ENCODE measurements at places on chromosomes 2 and 18.

DNA sequence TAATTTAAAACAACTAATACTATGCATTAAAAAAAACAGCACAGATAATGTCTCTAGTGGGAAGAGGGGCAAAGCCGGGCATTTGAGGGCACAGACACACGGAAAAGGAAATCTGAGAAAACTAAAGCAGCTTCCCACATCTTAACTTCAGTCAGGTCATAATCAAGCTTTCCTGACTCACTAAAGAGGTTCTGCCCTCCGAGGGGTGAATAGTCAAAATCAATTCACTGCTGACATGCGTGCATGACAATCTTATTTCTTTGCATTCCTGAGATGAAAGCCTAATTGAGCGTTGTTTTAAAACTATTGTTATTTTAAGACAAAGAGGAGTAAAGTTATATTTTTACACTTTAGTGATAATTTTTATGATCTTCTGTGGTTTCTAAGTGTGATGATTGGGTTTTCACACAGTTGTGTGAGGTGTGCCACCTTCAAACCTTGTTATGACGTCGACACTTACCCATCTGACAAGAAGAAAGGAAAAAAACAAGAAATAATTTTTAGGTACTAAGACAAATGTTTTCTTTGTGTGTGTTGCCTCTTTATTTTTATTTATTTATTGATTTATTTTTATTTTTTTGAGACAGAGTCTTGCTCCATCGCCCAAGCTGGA, 90.9 kb downstream of the GATA6 start:
- peak; percentile 43 for DNase-seq

- DNase-seq: no peak
Measured at GRCh38 chr2:223989206-223989855, 32.1 kb downstream of the MRPL44 start.

DNA sequence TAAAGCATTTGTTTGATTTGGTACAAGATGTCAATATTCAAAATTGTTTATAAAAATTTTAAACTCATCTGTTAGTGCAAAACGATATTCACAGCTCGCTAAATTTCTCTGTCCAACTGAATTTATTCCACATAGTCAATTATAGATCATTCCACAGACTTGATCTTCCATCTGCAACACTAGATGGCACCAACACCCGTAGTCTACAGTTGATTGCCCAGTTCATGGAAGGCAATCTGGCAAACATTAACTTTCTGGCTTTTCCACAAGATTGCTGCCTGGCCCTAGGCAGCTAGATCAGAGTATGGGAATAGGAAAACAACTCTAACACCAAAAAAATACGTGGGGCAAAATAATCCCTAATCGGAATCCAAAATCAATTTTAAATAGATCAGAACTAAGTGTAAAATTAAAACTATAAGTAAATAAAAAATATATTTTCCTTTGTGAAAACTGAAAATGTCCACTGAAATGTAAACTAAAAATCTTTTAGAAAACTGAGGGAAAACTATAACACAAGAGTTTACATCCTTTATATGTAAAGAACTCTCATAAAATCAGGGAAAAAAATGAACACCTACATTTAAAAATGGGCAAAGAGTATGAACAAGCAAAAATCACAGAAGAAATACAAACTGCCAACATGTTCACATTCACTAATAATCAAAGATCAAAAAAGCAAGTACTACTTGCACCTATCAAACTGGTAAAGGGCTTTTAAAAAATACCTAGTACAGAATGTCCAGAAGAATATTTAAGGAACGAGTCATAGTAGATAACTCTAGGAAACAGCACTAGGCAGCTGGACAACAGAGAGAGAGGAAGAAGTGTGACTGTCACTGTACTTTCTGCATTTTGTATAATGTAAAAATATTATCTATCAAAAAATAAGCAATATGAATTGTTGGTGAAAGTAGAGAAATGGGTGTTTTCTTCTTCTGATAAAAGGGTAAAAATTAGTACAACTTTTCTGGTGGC, 35.0 kb downstream of the RTN4 start:
- peak; percentile 68 for DNase-seq

- no peak for DNase-seq
Measured at GRCh38 chr18:78242806-78243205, 736.8 kb upstream of the SALL3 start.

DNA sequence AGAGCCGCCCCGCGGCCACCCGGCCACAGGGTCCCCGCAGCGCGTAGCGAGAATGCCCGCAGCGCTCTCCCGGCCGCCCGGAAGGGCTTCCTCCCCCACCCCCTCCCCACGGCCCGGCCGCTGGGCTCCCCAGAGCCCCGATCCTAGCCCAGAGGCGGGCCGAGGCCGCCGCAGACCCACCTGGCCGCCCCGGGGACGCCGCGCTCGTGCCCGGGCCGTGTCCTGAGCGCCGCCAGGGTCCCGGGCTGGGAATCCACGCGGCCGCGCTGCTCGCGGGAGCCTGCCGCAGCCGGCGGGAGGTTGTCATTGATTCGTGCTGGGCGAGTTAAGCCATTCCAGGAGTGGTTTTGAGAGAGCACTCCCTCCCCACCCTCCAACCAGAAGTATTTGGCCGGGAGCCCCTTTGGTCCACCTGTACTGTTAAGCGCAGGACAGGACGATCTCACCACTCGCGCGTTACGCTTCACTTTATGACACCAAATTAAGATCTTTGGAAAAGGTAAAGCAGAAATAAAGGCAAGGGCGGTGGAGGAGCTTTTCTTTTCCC, 206.4 kb upstream of the SMAD2 start:
- DNase-seq: no peak

DNA sequence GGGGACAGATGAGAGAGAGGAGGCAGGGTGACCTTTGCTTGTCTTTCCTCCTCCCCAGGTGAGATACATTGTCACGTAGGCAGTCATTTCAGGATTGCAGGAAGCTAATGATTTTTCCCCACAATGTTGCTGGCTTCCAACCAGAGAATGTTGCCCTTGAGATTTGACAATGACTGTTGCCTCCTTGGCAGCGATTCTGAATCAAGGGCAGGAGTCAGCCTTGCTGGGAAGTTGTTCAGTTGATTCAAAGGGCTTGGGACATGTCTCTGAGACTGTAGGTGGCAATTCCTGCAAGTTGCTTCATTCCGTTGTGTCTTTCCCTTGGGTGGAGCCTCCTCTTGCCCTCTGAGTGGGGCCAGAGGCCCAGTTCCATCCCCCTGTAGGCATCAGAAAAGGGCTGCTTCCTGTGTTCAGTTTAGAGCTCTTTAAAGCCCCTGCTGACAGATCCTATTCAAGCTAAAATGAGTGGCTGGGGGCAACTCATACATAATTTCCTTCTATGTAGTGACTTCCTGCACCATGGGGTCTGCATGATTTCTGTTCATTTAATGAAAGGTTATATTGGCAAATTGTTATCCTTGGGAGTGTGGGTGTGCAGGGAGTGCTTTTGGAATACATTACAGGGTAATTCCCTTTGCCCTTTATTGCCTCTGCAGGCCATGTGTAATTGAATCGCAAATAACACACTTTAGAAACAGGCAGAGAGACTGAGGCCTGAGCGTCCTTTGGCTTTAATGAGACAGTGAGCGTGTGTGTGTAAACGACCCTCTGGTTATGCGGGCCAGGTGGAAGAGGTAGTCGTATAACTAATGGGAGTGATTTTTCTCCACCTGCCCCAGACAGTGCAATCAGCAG, 52.4 kb downstream of the GPR39 start:
- no peak for DNase-seq

GRCh38 chr18:63508596-63508995, 31.8 kb downstream of the SERPINB5 start:
- DNase-seq: no peak

DNA sequence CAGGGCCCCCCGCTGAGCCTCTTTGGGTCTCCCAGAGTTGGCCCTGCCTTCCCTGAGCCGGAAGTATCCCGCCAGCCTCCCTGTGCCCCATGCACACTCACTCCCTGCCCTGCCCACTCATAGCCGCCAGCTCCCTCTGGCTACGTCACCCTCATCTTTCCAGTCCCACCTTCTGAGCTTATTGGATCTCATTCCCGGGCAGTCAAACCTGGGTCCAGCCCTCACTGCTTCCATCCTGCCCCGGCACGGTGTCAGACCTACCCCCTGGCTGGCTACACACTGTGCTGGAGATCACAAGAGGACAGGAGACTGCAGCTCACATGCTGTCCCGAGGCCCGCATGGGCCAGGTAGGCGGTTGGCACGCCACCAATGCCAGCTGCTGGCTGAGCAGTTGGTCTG, 147.2 kb downstream of the ASB1 start:
- no peak for DNase-seq

DNA sequence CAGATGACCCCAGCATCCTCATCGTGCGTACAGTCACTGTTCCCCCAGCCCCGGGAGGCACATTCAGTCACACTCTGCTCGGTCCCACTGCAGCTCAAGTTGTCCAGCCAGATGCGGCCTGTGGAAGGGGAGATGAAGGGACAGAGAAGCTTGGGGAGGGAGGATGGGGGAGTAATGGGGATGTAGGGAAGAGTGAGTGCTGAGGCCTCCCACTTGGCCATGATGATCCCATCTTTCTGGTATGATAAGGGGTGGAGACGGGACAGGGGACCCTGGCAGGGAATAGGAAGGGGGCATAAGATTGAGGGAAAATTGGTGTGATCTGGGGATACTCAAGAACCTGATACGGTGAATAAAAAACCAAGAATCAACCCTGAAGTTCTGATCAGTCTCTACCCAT, 3.5 kb downstream of the LOXL3 start:
- no peak for DNase-seq

DNA sequence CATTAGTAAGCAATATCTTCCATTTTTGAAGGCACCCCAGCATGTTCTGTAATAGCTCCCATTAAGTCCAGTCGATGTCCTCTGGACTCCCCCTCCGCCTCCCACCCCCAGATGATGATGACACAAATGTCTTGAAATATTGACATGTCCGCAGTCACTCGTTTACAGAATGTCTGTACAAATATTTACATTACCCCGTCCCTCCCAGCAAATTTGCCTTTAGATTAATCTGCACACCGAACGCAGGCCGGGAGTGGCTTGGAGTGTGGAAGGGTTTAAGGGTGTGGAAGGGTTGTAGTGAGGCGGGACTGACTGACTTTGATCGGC, 853 bp upstream of the OSBPL6 start:
- DNase-seq: no peak

GRCh38 chr2:45883603-45884000, 232.1 kb downstream of the PRKCE start:
- DNase-seq: no peak

DNA sequence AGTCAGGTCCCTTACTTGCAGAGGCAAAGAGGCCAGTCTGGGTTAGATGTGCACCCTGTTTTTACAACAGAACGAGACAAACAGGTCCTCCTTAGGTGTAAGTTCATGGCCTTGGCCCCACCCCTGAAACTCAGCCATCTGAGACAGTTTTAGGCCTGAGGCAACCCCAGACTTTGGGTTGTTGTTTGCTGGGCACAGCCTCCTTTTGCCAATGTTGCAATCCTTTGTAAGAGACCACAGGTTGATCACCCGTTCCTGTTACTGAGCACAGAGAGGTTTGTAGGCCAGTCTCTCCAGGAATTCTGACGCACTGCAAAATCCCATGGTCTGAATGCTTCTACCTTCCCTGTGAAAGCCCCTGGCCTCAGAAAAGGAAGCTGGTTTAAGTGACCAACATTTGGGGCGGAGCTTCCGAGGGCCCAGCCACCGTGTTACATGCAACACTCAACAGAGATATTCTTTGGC, 15.5 kb upstream of the IL1RN start:
- DNase-seq: no peak

- no peak for DNase-seq
Measured at GRCh38 chr2:27251766-27252165, 11.1 kb downstream of the SLC30A3 start.

GRCh38 chr2:239476029-239476756, 75.4 kb upstream of the HDAC4 start:
- no peak for DNase-seq

DNA sequence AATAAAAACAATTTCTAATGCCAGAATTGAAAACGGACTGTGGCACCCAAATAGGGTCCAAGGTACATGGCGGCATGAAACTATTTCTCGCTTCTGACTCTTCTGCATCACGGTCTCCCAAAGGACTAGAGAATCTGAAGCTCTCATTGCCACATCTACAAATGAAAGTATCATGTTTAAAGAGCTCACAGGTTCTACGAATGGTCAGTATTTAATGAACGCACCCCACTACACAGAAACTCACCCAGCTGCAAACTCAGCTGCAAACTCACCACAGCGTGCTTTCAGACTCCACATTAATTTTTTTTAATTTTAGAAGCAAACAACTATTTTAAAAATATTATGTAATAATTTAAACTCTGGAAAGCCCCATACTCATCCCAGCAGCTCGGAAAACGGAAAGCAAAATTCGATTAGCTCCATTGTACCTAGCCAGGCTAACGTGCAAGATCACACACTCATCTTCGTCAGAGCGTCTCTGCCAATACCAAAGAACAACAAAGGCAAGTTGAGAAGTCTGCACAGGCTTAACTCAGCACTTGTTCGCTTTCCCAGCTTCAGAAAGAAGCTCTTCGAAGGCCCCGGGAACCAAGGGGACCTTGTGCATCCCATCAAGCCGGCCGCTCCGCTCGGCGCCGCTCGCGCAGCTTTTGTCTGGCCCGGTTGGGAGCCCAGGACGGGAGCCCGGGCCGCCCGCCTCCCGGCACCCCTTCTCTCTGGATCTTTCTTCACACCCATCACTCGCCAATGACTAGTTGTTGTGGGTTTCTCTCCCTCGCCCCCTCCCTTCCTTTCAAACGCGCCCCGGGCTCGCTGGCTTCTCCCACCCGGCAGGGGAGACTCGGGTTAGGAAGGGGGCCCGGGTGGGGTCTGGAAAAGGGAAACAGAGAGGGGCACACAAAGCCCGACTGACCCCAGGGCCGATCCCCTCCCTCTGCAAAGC, 785 bp downstream of the CLASP1 start:
- DNase-seq: peak; percentile 60

DNA sequence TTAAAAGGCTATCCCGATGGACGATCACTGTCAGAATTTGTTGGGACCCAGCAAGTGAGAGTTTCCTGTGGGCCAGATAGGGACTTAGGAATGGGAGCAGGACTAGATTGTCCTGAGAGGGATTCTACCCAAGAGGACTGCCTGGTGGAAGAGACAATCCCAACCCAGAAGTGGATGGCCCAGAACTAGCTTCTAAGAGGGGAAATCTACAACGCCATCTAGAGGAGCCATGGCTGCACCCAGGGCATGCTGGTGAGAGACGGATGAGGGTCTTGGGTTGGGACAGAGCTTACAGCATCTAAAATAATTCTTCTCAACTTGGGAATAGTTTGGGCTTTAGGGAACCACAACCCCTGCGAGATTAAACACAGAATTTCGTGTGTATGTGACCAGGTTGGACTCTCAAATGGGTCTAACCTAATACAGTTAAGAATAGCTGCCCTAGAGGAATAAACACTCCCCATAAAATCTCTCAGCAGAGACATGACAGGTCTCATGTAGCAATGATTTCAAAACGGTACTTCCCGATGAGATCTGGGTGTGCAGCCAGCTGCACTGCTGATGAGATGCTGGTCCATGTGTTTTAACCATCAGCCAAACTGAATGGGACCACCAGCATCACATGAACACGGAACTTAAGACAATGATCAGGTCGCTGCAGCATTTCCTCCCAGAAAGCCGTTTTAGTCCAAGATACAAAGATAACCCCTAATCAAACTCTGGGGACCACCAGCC, 50.8 kb downstream of the CCBE1 start:
- DNase-seq: no peak

All from CD4-positive, alpha-beta T cell treated with Interleukin-10 for 1 hour (primary cell).